ENCODE measurements at places on chromosomes 11 and 22.

- peak; percentile 97 for DNase-seq
These were observed 55.5 kb downstream of the ABTB2 start for GRCh38 chr11:34302046-34302921.

DNA sequence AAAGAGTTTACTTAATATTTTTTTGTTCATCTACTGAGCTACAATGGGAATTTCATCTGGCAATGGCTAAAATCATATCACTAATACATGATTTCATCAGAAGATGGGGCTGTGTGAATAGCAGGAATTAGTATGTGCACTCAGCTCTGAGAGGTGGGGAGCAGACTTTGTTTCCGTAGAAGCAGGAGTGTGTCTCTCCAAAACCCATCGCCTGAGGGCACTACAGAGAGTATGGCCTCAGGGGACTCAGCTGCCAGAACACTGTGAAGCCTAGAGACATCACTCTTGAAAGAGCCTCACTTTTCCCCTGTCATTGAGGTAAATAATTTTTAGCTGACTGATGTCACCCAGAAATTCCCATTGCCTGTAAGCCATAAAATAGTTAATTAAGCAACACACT, 261.4 kb upstream of the ISX start:
- DNase-seq, result no peak

DNA sequence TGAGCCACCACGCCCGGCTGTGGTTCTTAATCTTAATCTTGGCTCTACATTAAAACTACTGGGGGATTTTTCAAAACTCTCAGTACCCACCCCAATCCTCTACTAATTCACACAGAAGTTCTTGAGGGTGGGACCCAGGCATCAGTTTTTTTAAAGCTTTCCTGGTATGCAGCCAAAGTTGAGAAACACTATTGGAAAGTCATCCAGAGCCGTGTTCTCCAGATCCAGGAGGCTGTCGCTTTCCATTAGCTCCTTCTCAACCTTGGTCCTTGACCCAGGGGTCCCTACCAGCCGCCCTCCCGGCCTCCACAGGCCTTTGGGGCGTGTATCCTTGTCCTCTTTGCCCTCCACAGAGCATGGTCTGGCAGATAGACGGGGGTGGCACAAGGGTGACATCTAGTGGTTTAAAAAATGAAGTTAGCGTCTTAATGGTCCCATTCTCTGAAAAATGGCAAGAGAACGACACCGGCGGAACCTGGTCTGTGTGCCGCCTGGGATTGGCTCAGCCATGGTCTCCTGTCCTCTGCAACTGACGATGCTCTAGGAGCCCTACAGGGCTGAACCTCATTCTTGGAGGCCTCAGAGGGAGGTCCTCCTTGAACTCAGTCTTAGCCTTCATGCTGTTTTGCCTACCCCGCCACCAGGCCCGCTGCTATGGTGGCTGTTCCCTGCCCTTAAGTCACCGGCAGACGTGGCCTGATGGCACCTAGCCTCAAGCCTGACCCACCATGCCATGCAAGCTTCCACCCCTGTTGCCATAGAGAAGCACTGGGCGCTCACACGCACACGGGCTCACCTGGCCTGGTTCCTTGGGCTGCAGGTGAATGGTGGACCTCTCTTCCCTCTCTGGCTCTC, 152.0 kb upstream of the SYN3 start:
- peak; percentile 44 for DNase-seq

- DNase-seq, result peak; percentile 94
These were observed 16.2 kb downstream of the API5 start for GRCh38 chr11:43327987-43328386.

DNA sequence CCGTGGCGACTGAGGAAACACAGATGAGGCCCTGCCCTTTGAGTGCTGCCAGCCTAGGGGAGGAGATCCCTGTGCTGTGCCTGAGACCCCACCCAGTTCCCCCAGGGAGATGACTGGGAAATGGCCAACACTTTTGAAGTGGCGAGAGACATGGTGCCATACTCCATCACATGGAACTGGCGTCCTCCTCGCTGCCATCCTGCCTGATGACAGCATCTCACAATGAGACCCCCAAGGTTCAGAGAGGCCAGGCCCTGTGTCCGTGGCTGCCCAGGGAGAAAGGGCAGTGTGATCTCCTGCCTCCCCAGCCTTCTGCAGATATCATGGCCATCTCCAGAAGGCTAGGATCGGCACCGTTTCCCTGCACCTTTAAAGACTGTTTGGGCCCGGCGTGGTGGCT, 31.1 kb downstream of the FAM83F start:
- no peak for DNase-seq

- no peak for DNase-seq
These were observed 7.7 kb downstream of the NHERF4 start for GRCh38 chr11:119193001-119193400.

GRCh38 chr11:20026629-20027555, 133.4 kb downstream of the DBX1 start:
- DNase-seq, result no peak

DNA sequence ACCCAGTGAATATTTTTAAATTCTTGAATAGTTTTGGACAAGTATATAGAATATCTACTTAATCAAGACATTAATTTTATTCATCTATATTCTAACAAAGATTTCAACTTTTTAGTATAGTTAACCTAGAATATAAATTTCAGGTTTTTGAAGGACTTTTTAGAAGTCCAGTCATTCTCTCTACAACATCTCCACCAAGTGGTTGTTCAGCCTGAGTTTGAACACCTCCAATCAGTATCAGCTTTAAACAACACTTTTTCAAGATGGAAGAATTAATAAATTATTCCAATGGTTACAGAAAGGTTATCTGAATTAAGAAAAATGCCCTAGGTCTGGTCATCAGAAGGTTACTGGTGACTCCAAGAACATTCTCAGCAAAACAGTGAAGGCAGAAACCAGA, 31.8 kb downstream of the EIF3M start:
- no peak for DNase-seq

DNA sequence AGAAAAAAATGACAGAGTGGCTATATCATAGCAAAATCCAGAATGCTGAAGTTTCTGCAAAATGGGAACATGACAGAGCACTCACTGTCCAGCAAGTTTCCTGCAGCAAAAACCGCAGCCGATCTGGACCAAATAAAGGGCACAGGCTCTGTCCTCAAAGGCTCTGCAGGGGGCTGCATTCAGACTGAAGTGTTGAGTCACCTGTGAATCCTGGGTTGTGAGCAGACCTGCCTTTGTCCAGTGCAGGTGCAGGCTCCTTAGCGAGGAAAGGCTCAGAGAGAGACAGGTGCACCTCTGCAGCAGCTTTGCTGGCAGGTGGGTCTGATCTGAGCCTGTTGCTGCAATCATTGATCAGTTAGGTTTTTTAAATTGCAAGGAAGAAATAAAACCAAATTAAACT, 29.3 kb upstream of the NFAM1 start:
- DNase-seq, result no peak

DNA sequence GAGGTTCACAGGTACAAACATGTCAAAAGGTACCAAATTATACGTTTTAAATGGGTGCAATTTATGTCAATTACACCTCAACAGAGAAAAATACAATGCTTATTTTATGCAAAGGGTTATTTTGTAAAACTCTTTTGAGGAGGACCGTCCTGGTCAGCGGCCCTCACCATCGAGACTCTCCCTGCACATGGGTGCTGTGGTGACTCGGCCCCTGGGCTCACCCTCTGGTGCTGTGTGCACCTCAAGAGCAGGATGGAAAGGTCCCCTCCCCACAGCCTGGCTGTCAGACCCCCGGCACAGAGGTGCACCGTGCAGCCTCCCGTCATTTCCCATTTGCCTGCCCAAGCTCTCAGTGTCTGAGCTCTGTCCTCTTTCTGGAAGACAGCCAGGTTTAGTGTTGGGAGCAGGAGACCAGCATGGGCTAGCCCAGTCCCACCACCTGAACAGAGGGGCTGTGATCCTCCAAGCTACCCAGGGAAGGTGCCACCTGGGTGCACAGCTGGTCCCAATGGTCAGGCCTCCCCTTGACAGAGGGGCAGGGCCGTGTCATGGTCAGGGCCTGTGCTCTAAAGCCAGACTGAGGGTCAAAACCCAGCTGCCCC, 41.8 kb upstream of the PRODH start:
- DNase-seq, result no peak

DNA sequence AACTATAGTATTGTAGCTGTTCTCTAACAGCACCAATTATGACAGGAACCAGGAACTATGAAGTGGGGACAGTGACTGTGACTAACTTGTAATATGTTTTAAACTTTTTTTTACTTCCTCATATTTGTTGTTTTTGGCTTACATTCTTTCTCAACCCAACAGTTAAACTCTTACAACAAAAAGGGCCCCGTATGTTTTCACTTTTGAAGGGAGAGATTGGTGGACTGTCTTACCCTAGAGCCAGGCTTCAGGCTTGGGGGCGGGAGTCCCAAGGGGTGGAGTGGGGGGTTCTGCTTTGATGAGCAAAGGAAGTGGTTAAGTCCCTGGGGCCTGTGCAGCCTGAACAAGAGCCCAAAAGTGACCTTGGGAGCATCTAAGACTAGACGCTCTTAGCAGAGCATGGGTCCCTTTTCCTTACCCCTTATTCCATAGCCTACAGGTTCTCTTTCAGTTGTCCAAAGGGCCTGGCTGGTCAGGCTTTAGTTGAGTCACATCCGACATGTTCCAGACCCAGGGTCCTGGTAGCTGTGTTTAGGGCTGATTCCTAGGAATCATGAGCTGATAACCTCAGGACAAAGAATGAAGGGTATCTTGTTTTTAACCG, 38.8 kb downstream of the STIM1 start:
- DNase-seq, result peak; percentile 71

DNA sequence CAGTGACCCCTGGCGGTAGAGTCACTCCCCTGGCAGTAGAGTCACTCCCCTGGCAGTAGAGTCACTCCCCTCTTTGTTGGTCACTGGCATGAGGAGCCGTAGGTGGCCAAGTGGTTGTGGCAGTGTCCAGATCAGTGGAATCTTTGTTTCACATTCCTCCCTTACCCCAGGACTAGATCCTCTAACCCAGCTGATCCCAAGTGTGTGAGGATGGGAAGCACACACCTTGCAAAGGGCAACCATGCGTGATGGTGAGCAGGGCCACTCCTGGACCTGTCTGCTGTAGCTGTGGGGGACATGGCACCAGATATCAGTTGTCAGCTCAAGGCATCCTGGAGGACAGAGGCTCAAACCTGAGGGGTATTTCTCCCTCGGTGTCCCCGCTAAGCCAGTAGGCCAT, 37.8 kb downstream of the OSBP2 start:
- no peak for DNase-seq

DNA sequence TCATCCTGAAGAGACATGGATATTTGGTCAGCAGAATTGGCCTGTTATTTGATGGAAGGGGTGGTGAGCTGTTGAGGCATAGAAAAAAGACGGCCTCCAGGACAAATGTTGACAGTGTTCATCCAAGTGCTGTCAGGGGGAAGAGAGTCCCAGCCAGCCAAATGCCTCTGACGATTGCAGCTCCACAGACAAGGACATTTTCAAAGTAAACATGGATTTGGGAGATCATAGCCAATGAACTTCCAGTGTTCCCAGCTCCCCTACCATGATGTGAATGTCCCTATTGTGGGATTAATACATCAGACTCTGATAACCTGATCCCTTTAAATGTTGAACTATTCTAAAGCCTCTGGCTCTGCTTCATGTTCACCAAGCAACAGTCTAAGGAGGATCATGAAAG, 31.2 kb upstream of the PSMA1 start:
- DNase-seq, result no peak

GRCh38 chr22:19824212-19824925, 30.3 kb downstream of the GNB1L start:
- DNase-seq, result no peak

DNA sequence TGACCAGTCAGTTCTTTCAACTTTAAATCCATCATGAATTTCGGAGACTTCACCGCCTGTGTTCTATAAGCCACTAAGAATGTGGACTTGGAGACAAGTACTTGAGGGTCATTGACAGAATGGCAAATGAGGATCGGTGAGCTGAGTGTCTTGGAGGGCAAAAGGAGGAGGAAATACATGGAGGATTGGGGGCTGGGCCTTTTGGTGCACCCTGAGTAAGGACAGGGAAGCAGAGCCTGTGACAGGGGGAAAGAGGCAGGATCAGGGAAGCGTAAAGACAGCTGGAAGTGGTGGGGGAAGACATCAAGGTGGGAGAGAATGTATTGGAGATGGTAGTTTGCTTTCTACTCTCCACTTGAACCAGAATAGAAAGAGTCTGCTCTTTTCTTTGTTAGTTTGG, 70.4 kb upstream of the MTMR2 start:
- DNase-seq, result no peak

DNA sequence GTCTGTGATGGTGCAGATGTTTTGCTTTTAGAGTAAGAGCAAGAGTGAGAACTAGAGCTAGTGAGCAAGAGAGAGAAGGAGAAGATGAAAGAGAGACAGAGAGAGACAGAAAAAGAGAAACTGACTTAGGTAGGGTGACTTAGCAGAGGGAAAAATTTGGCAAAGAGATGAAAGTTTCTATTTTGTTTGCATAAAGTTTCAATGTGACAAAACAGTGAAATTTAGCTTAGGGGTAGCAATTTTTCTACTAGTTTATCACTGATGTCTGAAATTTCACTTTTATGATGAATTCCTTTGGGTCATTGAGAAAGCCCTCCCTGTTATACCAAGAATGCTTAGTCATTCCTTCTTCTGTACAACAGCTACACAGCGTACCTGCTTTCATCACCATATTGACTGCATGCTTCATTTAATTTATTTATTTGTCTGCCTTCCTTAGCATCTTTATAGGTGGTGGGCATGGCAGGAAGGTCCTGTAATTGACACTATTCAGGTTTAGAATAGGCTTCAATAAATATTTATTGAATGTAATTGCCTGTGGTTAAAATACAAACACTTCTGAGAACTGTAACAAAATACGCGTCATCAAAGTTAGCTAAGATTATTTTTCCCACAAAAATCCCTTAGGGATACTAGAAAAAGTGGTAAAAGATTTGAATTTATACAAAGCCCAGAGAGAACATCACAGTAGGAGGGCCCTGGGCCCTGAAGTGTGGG, 19.9 kb upstream of the CTSC start:
- DNase-seq, result peak; percentile 46

- no peak for DNase-seq
These were observed 12.8 kb downstream of the ARAP1 start for GRCh38 chr11:72739240-72740059.

- peak; percentile 18 for DNase-seq
These were observed 175.8 kb downstream of the DSCAML1 start for GRCh38 chr11:117621226-117621625.
